CD4-positive, alpha-beta T cell treated with Interleukin-2 at 100 ng/mL for 4 hours (primary cell): ENCODE measurements at places on chromosomes 2 and 18.
A peak's percentile ranks its signal among the peaks of the same experiment; 100 is the strongest.

GRCh38 chr2:171814174-171814573 lies 79.9 kb downstream of the SLC25A12 start:
- no peak for DNase-seq

DNA sequence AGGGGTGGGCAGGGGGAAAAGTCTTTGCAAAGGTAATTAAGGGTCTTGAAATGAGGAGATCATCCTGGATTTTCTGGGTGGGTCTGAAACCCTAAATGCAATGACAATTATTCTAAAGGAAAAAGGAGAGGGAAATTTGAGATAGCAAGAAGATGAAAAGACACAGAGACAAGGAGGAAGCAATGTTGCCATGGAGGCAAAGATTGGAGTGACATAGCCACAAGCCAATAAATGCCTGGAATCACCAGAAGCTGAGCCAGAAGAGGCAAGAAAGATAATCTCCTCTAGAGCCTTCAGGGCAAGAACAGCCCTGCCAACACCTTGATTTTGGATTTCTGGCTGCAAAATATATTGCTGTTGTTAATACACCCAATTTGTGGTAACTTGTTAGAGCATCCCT lies 1246.3 kb upstream of the PIK3C3 start:
- no peak for DNase-seq

DNA sequence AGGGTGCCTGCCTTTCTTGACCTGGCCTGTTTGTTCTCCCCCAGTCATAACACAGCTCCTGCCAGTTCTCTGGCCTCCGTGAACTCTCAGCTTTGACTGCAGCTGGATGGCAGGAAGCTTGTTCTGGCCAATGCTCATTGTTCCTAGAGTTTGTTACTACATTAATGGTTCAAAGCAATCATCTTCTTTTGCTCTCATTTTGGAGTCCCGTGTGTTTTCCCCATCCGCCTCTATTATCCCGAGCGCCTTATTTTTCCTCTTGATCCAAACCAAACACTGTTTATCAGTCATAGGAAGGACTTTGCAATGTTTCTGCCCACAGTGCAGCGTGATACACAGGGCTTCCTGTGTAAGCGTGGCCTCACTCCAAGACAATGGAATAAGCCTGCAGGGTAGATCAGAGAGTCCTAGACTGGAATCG lies 184.3 kb upstream of the APCDD1 start:
- no peak for DNase-seq

DNA sequence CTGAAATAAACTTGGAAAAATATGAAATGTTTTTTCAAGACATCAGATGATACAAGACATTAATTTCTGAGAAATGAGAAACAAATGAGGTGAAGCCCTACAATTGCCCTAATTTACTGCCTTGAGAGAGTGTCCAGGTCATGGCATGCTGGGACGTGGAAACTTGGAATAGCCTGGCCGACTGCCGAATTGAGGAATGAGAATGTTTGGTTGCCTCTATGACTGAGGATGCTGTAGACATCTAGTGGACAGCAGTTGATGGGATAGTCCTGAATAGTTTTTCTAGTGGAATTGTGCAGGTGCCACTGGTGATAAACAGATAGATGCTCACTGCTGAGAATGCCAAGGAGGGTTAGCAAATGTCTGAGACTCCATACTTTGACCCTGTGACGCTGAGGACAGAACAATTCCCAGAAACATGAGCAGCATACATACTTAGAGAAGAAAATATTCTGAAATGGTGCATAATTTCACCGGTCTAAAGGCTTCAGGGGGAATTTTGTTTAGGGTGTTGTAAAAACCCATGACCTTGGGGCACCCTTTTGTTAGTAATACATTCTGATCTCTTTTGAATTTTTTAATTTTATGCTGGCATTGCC lies 56.5 kb upstream of the CWC22 start:
- DNase-seq, result no peak

DNA sequence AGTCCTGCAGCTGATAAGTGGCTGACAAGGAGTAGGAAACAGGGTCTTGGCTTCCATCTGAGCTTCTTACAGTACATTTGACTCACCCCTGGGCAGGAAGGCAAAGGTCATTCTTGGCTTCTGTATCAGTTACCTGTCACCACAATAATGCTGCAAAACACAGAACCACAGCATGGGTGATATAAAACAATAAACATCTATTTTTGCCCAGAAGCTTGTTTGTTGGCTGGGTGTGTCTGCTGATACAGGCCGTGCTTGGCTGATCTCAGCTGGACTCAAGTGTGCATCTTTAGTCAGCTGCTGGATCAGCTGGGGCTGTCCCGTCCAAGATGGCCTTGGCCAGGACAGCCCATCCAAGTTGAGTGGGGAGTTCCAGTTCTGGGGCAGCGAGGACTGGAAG lies 34.7 kb downstream of the ONECUT2 start:
- no peak for DNase-seq

GRCh38 chr2:222239945-222240675 lies 58.7 kb downstream of the PAX3 start:
- no peak for DNase-seq

DNA sequence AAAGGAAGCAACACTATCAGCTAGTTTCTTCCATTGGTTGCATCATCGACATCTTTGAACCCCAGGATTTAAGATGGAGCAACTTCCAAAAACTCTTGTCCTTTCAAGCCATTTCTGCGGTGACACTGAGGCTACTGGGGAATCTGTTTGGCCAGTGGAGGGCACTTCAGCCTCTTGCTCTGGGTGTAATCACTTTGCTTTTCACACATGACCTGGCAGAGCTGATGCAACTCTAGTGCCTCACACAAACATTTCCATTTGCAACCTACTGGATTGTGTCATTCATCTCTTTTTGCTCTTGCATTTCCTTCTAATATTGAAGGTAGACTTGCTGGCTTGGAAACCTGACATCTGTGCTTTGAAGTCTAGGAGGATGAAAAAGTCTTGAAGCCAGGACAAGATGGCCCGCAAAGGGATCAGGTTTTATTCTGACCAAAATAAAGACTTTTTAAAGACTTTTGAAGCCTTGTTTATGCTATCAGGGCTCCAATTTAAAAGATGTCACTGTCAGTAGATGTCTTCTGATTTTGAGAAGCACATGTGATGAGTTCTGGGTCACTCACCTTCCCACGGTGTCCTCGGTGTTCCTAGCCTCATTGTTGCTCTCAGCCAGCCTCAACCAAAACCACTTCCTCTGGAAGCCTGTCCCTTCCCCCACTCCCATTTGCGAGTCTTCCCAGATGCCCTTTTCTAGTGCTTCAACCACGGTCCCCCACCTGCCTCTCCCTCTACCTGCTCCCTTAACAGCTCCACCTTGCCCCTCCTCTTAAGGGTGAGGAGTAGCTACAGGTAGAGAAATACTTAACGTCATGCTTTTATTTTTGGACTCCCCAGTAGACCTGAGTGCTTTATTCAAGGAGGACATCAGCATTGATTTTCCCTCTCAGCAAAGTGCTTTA lies 69.7 kb upstream of the KCNE4 start:
- no peak for DNase-seq

- no peak for DNase-seq
These were observed 288.1 kb upstream of the TFPI start for GRCh38 chr2:187842315-187842714.

GRCh38 chr2:197164141-197164754 lies 146.3 kb downstream of the ANKRD44 start:
- no peak for DNase-seq

DNA sequence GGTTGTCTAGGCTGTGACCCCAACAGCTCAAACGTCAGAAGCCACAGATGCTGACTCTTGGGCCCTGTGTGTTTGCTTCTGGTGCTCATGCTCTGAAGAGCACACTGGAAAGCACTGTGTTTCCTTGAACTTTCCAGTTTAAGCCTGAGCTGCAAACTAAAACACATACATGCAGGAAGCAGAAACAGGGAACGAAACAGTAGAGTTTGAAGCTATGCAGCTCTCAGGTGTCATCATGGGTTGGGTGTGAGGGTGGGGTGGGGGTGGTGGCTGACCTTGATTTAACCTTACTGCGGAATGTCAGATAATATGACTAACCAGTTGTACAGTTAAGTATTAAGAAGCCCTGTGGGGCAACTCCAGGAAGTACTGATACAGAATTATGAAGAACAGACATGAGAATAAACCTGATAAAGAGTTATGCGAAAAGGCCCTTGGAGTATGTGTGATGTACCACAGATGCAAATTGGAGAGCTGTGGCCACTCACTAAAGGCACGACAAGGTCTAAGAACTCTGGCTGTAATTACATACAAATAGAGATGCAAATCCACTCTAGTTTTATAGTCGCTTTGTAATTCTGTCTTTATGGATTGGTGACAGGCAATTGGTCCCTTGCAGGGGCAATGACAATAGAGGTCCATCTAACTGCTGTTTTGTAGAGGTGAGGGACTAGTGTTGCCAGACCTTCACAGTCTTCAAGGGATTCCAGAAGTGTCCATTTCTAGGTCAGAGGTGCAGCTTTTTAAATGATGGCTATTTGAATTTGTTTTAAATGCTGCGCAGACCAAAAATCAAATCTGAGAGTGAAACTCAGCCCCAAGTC lies 273.1 kb downstream of the NAPG start:
- no peak for DNase-seq

DNA sequence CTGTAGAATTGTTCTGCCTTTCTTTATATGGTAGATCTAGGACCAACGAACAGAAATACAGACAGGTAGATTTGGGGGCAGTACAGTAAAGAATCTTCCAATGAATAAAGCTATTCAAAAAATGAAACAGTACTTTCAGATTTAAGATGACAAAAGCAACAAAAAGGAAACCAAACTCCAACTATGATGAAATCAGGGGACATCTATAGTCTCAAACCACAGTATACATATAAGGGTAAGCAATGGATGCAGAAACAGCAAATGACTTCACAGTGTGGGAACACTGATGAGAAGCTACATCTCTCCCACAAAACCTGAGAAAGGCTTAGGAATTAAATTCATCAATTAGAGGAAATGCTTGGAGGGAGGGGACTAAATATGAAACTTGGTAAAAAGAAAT lies 202.5 kb downstream of the CTNNA2 start:
- DNase-seq, result no peak

GRCh38 chr2:49753344-49753985 lies 599.1 kb upstream of the FSHR start:
- no peak for DNase-seq

DNA sequence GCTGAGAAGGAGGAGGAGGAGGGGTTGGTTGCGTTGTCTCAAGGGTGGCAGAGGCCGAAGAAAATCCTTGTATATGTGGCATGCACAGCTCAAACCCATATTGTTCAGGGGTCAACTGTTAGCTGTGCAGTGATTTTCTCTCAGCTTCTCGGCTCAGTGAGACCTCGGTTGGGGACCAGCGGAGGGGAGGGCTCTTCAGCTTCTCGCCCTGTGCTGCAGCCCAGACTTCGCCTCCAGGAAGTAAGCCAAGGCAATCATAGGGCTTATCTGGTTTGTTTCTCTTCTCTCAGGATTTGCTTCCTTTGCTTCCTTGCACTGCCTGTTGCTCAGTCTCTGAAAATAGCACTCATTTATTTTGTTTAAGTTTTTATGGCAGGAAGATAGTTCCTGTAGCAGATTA lies 85.5 kb downstream of the SOWAHC start:
- DNase-seq, result no peak

- DNase-seq, result no peak
These were observed 14.8 kb downstream of the COL5A2 start for GRCh38 chr2:189164746-189165145.

DNA sequence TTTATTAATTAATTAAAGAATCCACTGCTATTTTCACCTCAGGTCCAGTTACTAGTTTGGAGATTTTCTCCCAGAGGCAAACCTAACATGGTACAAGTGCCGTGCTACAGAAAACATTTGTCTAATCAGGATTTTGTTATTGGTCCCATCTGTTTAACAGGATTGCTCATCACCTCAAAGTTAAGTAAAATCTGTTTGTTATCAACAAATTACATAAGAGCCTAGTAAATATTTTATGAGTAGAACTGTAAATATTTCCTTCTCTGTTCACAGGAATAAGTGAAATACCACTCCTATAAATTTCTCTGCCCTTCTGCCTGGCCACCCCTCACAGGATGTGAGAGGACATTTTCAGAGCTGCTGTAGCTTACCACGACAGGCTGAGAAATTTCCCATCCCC lies 200.2 kb downstream of the RAD51AP2 start:
- DNase-seq, result no peak

- peak; percentile 18 for DNase-seq
These were observed 10.9 kb downstream of the PGAP1 start for GRCh38 chr2:196915507-196916189.

GRCh38 chr2:146602383-146602782 lies 1242.4 kb upstream of the ACVR2A start:
- no peak for DNase-seq

GRCh38 chr18:9700261-9700796 lies 7.8 kb upstream of the RAB31 start:
- no peak for DNase-seq

GRCh38 chr18:58391932-58392323 lies 237.0 kb downstream of the ALPK2 start:
- DNase-seq, result no peak

- no peak for DNase-seq
These were observed 18.2 kb downstream of the MAPRE2 start for GRCh38 chr18:35059280-35059927.

GRCh38 chr2:68653538-68653982 lies 10.2 kb downstream of the PROKR1 start:
- DNase-seq, result peak; percentile 60

GRCh38 chr18:77096936-77097886 lies 35.4 kb downstream of the MBP start:
- DNase-seq, result no peak

GRCh38 chr18:77106331-77106730 lies 26.3 kb downstream of the MBP start:
- peak; percentile 79 for DNase-seq

GRCh38 chr18:63098018-63098981 lies 221.3 kb downstream of the BCL2 start:
- peak; percentile 50 for DNase-seq

DNA sequence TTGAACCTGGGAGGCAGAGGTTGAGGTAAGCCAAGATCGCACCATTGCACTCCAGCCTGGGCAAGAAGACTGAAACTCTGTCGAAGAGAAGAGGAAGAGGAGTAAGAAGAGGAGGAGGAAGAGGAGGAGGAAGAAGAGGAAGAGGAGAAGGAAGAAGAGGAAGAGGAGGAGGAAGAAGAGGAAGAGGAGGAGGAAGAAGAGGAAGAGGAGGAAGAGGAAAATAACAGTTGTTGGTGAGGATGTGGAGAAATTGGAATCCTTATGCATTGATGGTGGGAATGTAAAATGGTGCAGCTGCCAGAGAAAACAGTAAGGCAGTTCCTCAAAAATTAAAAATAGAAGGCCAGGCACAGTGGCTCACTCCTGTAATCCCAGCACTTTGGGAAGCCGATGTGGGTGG lies 8.5 kb upstream of the NCL start:
- no peak for DNase-seq

- DNase-seq, result peak; percentile 91
These were observed 1.5 kb upstream of the GPR148 start for GRCh38 chr2:130727286-130727924.

DNA sequence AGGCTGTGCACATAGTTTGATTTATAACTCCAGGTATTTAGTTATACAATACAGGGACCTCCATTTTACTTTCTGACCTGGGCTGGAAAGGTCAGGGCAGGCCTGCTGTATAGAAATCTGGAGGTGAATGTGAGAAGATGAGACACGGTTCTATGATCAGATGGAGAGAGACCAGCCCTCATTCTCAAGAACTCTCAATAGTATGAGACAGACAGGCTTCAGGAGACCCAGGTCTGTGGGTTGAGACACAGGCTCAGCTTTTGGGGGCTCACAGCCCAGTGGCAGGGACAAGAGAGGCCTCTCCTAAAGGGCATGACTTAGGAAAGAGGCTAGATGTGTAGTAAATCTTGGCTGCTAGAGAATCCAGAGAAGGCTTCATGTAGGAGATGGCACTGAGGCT lies 719 bp upstream of the ATP6V1B1 start:
- DNase-seq, result no peak
